Stimulated activated CD8-positive, alpha-beta memory T cell treated with anti-CD3 and anti-CD28 coated beads, Interleukin-4, amount 100 ng/mL, for 48 hours (primary cell): ENCODE measurements at places on chromosomes 1 and 21.

- DNase-seq = no peak
Measured at GRCh38 chr1:121525355-121525754, 340.6 kb downstream of the SRGAP2C start.

- no peak for DNase-seq
Measured at GRCh38 chr1:7258589-7259135, 473.4 kb downstream of the CAMTA1 start.

- DNase-seq = no peak
Measured at GRCh38 chr1:160048335-160048734, 16.5 kb upstream of the PIGM start.

DNA sequence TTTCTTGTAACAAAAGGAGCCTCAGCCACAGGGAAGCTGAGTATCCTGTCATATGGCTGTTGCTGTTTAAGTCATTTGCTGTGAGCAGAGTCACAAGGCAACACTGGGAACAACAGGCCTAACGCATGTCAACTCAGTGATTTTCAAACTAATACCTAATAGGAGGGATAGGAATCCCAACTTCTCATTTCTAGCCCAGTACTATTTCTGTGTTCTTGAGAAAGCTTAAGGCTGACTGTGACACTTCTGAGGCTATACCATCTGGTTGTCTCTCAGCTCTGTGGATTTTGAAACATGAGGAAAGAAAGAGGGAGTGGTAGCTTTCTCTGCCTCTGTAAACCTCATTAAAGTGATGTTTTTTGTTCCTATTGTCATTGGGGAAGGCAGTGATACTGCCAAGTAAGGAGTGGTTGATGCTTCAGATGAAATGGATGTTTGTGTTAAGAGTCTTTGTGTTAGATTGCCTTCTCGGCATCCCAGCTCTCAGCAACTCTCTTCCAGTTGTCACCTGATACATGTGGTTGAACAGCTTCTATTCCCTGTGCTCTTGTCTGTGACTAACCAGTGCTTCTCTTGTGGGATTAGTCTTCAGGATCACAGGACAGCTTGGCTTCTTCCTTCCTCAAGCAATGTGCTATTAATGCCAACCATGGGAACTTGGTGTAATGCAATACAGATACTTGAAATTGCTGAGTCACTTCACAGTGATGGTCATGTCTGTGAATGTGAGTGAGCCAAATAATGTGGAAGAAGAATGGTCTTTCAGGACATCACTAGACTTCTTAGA is 166.8 kb upstream of the IVNS1ABP start:
- DNase-seq = no peak

DNA sequence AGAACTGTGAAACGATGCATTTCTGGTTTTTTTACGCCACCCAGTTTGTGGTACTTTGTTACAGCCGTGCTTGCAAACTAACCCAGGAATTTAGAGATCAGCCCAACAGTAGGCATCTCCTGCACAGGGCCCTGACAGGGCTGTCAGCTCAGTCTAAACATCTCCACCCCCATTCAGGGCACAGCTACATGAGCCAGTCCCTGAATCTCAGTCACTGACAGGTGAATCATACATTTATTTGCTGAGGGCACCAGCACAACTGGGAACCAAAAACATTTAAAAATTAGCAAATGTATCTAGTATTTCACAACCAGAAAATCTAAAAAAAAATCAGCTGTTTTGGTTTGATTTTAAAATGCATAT is 30.7 kb downstream of the PRDX6 start:
- no peak for DNase-seq

GRCh38 chr21:37564924-37565529 is 198.5 kb downstream of the DYRK1A start:
- no peak for DNase-seq

- no peak for DNase-seq
Measured at GRCh38 chr1:166017395-166017794, 149.4 kb downstream of the FAM78B start.

GRCh38 chr1:53317646-53318539 is 10.0 kb downstream of the LRP8 start:
- no peak for DNase-seq

GRCh38 chr1:9107136-9107535 is 21.8 kb downstream of the GPR157 start:
- DNase-seq = no peak

- DNase-seq = no peak
Measured at GRCh38 chr21:19557046-19557445, 1153.5 kb upstream of the TMPRSS15 start.

GRCh38 chr1:182181167-182181572 is 119.7 kb upstream of the ZNF648 start:
- no peak for DNase-seq

DNA sequence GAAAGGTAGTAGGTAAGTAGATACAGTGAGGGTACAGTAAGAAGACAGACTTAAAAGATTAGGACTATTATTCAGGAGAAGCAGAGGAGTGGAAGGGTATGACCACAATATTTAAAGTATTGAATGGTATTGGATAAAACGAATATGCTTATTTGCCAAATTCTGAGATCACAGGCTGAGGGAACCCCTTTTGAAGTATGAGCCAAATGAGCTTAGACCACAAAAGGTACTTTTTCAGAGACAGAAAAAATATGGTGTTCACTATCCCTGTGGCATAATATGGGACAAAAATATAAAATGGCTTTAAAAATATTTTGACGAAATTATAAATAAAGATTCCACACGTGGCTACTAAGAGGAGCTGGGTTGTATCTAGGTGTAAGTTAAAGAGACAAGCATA is 880 bp upstream of the MTF2 start:
- no peak for DNase-seq

DNA sequence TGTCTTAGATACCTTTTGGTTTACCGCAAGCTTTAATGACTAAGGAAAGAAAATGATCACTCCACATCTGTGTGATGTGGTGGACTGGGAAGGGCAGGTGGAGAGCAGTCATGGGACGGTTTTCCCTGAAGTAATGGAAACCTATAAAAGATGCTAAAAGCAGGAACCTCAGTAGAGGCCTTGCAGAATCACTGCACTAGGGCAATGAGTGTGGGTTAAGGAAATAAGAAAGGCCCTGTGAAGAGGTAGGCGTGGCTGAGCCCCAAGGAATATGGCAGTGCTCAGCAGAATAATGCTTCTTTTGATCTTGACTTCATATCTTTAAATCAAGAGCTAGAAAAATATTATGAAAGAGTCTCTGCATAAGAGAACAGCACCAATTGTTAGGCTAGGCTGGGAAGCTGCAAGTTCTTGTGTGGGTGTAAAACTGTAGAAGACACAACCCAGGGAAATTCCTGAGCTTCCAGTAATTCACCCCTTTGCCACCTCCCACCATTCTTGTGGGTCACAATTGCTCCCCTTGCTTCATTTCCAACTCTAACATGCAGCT is 49.9 kb downstream of the CLCA4 start:
- no peak for DNase-seq

- DNase-seq = no peak
Measured at GRCh38 chr1:218166268-218166945, 118.7 kb upstream of the RRP15 start.

GRCh38 chr1:89771991-89772560 is 48.8 kb upstream of the LRRC8D start:
- no peak for DNase-seq

GRCh38 chr1:229197265-229197585 is 73.7 kb upstream of the RAB4A start:
- DNase-seq = no peak

DNA sequence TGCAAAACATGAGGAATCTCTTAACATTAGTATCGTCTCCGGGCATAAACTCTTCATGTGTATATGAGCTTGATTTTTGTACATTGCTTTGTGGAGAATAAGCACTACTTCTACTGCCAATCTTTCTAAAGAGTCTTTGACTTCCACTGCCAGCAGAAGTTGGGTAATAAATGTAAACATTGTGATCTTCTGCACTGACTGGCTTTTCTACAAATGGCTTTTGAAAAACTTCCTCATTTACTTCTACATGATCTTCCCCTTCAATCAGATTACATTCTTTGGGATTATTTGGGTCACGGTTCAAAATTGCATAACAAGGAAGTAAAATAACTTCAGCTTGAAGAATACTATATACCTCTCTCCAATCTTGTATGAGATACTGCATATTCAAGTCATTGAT is 30.4 kb upstream of the SLC44A5 start:
- DNase-seq = no peak

- no peak for DNase-seq
Measured at GRCh38 chr1:179164494-179164893, 65.0 kb downstream of the ABL2 start.

DNA sequence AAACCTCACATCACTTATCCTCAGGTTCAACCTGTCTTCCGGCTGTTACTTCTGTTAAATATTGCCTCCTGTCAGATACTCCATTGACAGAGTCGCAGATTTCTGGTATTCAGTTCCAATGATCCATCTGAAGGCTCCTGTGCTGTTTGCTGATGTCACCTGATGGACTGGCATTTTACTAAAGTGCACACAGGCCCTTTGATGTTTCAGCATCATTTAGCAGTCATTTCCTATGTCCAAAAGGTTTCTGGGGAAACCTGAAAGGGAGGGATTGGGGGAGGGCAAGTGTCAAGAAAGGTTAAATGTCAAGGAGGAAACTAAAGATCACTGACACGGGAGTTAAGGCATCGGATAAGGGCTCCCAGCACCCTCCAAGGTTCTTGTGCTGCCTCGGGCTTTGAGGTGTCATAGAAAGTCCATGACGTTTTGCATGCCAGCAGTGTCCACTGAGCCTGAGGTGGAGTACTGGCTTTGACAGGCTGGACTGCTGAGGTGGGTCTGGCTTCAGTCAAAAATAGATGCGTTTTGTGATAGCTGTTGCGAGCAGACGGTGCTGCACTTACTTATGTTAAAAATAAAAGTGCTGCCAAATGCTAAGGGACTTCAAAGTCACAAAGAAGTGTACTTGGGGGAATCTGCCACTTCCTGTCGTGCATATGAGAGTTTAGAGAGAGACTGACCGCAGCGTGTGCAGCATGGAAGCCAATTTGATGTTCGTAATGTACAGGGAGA is 30.8 kb downstream of the XCL2 start:
- DNase-seq = peak; percentile 39

- no peak for DNase-seq
Measured at GRCh38 chr1:66291531-66291864, 242.5 kb upstream of the SGIP1 start.
